ENCODE measurements at places on chromosomes 16 and 17. TPM values are rescaled to one million over a fixed set of nuclear protein-coding genes. Genes with fewer than 3 reads are reported as not detected.

GRCh38 chr17:39750131-39751015, 12.6 kb downstream of the GRB7 start:
- peak; percentile 83 for DNase-seq
- H3K4me1 ChIP-seq, result peaks cover 5% of the 10 kb centered on the region
- no peak overlapping the region for H3K27ac ChIP-seq
- H3K36me3 ChIP-seq, result no peaks in the 10 kb centered on the region

EXOC3L1 gene
- total RNA-seq, result not detected

FOXL1 gene
- 3.2 TPM for total RNA-seq

GRCh38 chr16:72937916-72938794, 109.8 kb downstream of the ZFHX3 start:
- peak; percentile 58 for DNase-seq
- H3K27me3 ChIP-seq, result no peaks in the 10 kb centered on the region
- peak overlapping the region; percentile 93 for H3K27ac ChIP-seq

DNA sequence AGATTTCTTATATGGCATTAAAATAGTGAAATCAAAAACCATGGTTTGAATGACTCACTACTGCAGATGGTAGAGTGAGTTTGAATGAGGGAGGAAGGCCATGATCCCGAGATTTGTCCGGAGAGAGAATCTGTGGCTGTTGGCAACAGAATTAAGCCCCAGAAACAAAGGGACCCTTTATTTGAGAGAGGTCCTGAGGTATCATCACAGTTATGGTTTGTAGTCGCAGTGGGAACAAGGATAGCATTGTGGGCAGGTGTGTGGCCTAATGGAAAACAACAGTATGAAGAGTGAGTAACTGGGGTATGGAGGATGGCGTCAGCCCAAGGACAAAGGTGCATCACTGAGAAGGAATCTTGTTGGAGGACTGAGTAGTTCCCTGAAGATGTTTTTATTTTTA, 8.5 kb upstream of the ZFP3 start:
- no peak overlapping the region for H3K4me3 ChIP-seq
- DNase-seq, result no peak
- H3K27me3 ChIP-seq, result no peaks in the 10 kb centered on the region
- no peak overlapping the region for H3K27ac ChIP-seq

All from osteoblast (primary cell).